RKO (cell line): ENCODE measurements at places on chromosomes 7 and 10.

- DNase-seq = no peak
Measured at GRCh38 chr7:26212921-26213718, 11.6 kb downstream of the CBX3 start.

- no peak for DNase-seq
Measured at GRCh38 chr7:155203882-155204691, 93.6 kb upstream of the INSIG1 start.

GRCh38 chr7:101595246-101595645, 33.9 kb downstream of the MYL10 start:
- DNase-seq = no peak

GRCh38 chr7:135207406-135208101, 3.8 kb downstream of the WDR91 start:
- no peak for DNase-seq

- DNase-seq = no peak
Measured at GRCh38 chr10:49678827-49679479, 498 bp upstream of the C10orf53 start.

- DNase-seq = no peak
Measured at GRCh38 chr10:85862771-85863170, 503.8 kb downstream of the GRID1 start.

DNA sequence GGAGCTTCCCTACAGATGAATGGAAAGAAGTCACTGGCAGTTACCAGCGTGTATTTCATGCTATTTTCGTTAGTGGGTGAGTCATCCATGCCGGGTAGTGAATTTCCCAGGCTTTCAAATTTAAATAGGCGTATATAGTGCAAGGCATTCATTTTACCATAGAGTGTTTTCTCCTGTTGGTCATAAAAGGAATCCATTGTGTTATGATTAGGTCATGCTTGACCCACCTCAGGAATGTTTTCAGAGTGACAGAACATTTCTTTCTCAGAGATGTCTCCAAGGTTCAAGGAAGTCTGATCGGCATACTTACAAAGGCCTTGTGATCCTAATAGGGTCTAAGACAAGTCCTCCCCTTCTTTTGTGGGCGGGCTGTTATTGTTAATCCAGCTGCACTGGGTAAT, 110.7 kb downstream of the AKR1D1 start:
- peak; percentile 18 for DNase-seq

DNA sequence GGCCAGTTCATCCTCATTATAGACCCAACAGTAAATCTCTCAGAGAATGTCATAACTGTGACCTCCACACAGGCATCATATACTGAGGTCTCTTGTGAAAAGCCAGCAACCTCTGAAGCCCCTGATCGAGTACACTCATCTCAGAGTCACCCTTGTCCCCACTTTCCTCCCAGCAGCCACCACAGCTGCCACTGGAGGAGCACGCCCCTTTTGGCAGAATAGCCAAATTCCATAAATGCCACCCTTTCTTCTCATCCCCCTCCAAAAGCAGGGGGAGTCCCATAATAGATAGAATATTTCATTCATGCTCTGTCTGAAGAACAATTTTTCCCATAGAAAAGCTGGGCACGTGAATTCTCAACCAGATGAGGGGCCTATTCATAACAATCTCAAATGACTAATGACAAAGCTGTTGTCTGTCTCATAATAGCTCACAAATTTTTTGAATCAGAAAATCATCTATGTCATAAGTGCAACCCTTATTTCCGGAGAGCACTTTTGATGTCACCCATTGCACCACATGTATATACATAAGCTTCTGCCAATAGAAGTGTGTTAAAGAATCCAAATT, 47.4 kb downstream of the SGMS1 start:
- peak; percentile 17 for DNase-seq

GRCh38 chr7:22123139-22123538, 177.4 kb upstream of the CDCA7L start:
- no peak for DNase-seq

- DNase-seq = no peak
Measured at GRCh38 chr7:122442929-122443328, 138.4 kb upstream of the FEZF1 start.

- DNase-seq = no peak
Measured at GRCh38 chr10:91774571-91774970, 23.7 kb upstream of the TNKS2 start.

GRCh38 chr7:80770061-80770460, 131.6 kb downstream of the CD36 start:
- no peak for DNase-seq

GRCh38 chr7:74183142-74183541, 9.0 kb downstream of the EIF4H start:
- DNase-seq = no peak

GRCh38 chr10:92572362-92573090, 1.4 kb downstream of the IDE start:
- DNase-seq = peak; percentile 59

DNA sequence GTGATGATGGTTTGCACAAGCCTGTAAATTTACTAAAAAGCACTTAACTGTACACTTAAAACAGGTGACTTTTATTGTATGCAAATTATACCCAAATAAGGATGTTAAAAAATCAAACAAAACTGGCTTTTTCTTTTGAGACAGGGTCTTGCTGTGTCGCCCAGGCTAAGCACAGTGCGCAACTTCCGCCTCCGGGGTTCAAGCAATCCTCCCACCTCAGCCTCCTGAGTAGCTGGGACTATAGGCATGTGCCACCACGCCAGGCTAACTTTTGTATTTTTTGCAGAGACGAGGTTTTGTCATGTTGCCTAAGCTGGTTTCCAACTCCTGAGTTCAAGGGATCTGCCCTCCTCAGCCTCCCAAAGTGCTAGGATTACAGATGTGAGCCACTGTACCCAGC, 77.7 kb downstream of the DNAJC1 start:
- no peak for DNase-seq

GRCh38 chr10:103465411-103466179, 6.9 kb upstream of the CALHM1 start:
- DNase-seq = no peak

DNA sequence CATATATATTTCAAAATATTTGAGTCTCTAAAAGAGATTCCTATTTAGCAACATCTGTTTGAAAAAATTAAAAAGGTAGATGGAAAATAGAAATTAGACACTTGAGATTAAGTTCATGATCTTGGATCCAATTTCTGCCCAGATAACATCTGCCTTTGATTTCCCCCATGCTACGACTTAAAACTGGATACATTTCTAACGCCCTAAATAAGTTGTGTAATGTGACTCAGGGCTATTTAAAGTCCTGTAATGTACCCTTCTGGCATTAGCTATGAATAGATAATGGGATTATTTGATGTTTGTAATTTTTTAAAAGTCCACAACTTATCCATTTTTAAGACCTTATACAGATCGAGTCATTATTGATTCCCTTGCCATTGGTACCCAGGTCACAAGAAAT, 23.4 kb downstream of the CFAP43 start:
- DNase-seq = no peak

DNA sequence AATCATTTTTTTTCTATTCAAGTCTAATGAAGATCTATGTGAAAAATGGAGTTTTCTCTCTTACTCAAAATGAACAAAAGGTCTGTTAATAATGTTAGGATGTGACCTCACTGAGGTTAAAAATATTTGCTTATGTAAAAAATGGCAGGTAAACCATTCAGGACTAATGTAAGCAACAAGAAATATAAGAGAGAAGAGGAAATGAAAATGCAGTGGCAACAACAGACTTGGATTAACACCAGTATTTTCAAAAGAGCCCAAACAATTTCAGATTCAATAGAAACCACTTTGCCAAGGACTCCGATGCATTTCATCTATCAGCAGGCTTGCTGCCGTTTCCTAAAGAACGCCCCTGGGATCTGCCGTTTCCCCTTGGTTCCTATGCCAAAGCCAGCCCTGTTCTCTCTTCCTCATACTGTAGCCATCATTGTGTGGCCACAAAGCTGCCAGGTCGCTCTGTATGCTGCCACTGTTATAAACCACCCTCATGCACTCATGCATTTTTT, 66.4 kb downstream of the MTURN start:
- no peak for DNase-seq

DNA sequence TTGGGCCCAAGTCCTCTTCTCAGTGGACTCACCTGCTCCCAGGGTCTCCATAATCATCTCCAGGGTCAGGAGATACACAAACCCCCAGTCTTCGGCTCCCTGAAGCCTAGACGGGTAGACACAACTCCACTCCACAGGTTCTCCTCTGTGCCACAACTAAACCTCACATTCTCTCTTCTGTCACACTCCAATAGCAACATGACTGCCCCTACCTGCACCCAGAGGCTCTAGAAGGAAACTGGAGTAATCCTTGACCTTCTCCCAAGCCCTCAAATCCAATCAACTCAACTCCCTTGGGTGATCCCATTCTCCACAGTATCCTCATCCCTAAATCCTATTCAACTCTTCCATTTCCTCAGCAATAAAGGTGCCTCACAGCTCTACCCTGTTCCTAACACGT, 16.2 kb downstream of the HNRNPF start:
- no peak for DNase-seq

GRCh38 chr10:48305905-48306264, 592 bp upstream of the MAPK8 start:
- no peak for DNase-seq

DNA sequence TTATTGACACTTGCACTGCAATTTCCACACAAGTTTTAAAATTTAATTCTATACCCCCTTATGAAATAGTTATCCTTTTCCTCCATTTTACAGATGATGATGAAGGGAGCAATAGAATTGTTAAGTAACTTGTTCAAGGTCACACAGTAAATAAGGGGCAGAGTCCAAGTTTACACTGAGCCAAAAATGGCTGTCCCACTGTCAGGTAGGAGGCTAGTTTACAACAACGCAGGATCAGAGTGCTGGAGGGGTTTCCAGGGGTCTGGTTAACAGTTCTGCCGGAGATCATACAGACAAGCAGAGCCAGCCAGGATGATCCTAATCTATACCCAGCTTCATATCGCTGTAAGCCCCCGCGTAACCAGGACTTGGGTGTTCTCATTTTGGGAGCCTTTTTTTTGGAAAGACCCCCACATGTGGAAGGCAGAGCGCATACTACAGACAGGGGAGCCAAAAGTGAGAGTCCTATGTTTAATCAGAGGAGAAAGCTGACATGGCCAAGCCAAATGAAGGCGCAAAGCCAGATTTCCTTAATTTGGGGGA, 524 bp upstream of the UNC5B start:
- no peak for DNase-seq

DNA sequence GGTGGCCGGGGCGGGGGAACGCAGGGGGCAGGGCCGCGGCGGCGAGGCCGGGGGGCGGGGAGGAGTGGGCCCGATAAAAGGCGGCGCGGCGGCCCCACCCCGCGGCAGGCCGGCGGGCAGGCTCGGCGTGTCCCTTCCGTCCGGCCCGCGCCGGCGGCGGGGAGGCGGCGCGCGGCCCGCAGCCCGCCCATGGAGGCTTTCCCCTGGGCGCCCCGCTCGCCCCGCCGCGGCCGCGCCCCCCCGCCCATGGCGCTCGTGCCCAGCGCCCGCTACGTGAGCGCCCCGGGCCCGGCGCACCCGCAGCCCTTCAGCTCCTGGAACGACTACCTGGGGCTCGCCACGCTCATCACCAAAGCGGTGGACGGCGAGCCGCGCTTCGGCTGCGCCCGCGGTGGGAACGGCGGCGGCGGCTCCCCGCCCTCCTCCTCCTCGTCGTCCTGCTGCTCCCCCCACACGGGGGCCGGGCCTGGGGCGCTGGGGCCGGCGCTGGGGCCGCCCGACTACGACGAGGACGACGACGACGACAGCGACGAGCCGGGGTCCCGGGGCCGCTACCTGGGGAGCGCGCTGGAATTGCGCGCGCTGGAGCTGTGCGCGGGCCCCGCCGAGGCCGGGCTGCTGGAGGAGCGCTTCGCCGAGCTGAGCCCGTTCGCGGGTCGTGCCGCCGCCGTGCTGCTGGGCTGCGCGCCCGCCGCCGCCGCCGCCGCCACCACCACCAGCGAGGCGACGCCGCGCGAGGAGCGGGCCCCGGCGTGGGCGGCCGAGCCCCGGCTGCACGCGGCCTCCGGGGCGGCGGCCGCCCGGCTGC, at the start of gene NANOS1:
Gene NANOS1 (plus strand): TSS at position 102 of the 808 bp plus-strand sequence. CDS start 88 bp downstream, at position 190.
- no peak for DNase-seq

- DNase-seq = no peak
Measured at GRCh38 chr7:1883834-1884582, 213.9 kb downstream of the ELFN1 start.

DNA sequence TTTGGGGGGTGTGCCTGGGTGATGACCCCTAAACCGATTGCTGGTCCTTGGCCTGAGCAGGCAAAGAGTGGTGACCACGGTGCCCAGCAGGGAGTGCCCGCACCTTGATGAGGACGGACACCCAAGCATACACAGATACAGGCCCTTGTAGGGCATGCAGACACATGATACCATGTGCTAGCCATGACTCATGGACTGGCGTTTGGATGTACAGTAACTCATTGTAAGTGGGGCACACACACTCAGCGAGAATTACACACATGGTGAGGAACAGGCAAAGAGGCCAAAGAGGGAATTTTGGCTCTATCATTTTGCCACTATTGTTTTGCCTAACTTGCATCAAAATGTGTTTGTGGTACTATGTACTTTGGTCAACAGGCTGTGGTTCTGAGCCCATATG, 24.1 kb downstream of the KAZALD1 start:
- DNase-seq = peak; percentile 42

DNA sequence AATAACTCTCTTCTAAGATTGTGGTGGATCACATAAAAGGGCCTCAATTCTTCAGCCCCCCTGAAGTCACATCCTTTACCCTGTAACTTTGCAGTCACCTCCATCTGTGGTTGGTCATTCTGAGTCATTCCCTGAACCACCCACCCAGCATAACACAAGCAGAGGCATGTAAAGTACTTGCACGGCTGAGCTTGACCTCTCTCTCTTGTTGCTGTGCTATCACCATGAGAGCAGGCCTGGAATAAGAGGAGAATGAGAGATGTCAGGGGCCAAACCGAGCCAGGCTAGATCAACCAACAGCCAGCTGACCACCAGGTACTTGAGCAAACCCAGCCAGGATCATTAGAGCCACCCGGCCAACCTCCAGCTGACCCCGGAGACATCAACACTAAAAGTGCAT, 13.5 kb upstream of the STK17A start:
- DNase-seq = peak; percentile 87

DNA sequence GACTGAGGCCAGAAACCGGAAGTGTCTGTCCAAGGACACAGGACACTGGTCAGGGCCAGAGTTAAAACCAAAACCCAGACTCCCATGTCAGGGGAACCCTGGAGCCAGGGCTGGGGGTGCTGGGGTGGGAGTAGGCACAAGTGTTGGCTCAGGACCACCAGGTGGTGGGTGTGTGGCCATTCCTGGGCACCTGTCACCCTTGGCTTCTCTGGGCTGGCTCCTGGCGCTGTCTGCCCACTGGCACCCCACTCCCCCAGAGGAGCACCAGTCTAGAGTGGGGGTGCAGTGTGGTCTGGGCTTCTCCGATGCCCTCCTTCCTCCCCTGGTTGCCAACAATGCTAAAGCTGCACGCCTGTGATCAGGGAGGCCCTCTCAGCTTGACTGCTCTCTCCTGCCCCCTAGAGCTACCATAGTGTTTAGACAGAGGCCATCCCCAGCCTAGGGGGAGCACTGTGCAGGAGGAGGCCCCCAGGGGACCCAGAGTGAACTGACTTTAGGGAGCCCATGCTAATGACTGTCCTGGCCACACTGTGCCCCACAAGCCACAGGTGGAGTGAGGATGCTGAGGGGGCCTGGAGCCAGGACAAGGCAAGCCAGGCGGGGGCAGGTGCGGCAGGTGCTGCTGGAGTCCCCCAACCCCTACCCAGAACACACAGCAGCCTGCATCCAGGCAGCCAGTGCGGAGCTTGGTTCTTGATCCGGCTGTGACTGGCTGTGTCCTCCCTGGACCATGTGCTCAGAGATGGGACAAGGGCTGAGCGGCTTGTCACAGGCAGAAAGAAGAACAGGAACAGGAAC, 11.0 kb downstream of the RASGEF1A start:
- peak; percentile 34 for DNase-seq
